ENCODE measurements at places on chromosomes 11 and 22.

- no peak for DNase-seq
Measured at GRCh38 chr22:44738347-44738715, 14.0 kb upstream of the ARHGAP8 start.

DNA sequence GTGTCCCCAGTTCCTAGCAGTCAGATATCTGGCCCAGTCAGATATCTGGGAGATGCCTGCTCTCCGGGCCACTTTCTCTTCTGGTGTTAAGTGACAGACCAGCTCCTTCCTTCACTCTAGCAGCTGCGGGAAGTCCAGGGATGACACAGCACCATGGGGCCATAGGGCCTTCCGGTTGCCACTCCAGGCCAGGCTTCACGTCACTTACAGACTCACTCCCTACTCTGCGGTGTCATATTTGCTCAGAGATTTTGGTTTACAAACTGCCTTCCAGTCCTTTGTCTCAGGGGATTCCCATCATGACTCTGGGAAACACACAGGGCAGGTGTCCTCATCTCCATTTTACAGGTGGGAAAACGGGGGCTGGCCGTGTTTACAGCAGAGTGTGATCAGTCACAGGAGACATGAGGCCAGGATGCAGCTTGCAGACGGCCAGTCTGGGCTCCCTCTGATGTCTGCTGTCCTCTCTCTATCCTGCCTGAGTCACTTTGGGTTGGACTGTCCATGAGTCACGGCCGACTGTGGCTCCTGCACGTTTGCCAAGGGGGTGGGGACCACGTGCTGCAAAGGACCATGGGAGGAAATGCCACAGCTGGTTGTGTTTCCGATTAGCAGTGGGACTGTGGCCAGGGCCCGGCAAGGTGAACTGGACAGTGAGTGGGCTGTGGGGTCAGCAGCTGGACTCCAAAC, 8.2 kb upstream of the TBC1D22A start:
- no peak for DNase-seq

- no peak for DNase-seq
Measured at GRCh38 chr11:73671701-73672100, 25.3 kb downstream of the PLEKHB1 start.

- no peak for DNase-seq
Measured at GRCh38 chr11:131471976-131472375, 101.6 kb downstream of the NTM start.

- DNase-seq, result no peak
Measured at GRCh38 chr22:28244757-28245156, 325.7 kb upstream of the PITPNB start.

GRCh38 chr11:77479746-77480352, 6.0 kb upstream of the PAK1 start:
- DNase-seq, result no peak

DNA sequence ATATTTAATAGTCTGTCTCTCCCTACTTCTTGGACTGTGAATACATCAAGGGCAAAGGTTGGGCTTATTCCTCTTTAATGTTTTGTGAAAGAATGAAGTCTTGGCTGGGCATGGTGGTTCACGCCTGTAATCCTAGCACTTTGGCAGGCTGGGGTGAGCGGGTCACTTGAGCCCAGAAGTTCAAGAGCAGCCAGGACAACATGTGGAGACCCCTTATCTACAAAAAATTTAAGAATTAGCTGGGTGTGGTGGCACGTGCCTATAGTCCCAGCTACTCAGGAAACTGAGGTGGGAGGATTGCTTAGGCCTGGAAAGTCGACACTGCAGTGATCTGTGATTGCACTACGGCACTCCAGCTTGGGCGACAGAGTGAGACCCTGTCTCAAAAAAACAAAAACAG, 20.2 kb downstream of the RNF121 start:
- no peak for DNase-seq

DNA sequence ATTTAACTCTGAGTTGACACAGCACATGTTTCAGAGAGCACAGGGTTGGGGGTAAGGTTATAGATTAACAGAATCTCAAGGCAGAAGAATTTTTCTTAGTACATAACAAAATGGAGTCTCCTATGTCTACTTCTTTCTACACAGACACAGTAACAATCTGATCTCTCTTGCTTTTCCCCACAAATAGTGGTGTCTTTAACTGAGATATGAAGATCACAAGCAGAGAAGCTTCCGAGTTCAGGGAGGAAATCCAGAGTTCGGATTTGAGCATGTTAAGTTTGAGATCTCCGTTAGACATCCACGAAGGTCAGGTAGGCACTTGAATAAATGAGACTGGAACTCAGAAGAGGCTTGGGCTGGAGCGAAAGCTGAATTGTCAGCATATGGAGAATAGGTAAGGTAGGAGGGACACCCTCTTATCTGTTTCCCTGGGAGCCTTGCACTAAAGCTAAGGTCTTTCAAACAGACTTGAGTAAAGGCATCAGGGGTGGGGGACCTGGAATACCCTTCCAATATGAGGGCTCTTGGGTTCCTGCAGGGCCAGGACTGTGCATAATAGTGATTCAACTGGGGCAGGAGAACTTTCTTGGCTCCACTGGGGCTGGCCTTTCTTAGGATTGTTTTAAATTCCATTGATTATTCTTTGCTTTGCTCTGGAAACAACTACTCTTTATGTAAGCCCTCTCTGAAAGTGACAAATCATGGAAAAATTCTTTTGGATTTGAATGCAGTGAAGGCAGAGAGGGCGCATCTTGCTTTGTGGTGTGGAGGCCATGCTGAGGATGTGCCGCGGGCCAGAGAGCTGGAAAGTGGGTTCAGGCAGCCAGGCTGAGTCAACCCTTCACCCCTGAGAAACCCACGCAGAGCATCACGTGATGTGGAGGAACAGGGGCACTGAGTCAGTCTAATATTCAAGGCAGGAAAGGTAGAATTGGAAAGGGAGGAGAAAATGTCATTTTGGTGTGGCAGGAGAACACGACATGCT, 62.7 kb upstream of the AMPD3 start:
- no peak for DNase-seq

DNA sequence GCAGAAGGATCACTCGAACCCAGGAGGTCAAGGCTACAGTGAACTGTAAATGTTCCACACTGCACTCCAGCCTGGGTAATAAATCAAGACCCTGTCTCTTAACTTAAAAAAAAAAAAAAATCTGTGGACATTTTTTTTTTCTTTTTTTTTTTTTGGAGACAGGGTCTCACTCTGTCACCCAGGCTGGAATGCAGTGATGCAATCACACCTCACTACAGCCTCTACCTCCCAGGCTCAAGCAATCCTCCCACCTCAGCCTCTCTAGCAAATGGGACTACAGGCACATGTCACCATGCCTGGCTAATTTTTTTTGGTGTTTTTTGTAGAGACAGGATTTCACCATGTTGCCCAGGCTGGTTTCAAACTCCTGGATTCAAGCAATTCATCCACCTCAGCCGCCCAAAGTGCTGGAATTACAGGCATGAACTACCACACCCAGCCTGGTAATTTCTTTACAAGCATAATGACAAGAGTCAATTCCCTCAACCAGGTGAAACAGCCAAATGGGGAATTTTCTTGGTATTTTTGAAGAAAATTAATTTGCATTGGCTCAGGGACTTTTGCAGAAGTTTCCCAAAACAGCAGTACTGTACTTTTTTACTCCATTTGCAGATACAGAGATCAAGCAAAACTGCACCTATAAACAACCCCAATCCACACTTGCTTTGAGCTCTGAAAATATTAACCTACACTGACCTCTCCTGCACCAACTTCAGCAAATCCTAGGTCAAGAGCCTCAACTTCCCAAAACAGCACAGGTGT, 44.0 kb downstream of the MRTFA start:
- DNase-seq, result no peak

GRCh38 chr22:20636945-20637344, 129.5 kb downstream of the MED15 start:
- no peak for DNase-seq

GRCh38 chr11:3161309-3161708, 3.8 kb downstream of the OSBPL5 start:
- no peak for DNase-seq

DNA sequence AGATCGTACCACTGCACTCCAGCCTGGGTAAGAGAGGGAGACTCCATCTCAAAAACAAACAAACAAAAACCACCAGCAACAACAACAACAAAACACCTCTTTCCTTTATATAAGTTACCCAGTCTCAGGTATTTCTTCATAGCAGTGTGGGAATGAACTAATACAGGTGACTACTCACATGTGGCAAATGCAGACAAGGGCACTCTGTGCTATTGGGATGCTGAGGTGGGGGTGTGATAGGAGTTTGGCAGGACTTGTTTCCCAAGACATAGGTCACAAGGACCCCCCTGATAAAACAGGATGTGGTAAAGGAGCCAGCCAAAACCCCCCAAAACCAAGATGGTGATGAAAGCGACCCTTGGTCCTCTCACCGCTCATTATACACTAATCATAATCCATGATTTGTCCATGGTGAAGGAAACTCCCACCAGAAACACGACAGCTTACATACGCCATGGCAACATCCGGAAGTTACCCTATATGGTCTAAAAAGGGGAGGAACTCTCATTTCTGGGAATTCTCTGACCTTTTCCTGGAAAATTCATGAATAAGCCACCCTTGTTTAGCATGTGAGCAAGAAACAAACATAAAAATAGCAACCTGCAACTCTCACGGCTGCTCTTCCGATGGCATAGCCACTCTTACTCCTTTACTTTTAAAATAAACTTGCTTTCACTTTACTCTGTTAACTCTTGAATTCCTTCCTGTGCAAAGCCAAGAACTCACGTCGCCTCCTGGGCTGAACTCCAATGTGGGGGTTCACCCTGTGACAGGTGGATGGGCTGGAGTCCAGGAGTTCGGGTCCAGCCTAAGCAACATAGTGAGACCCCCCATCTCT, 18.8 kb upstream of the INCENP start:
- no peak for DNase-seq

GRCh38 chr11:120126620-120127019, 11.3 kb downstream of the TRIM29 start:
- no peak for DNase-seq

GRCh38 chr11:10697323-10697620, 3.7 kb upstream of the IRAG1 start:
- no peak for DNase-seq

DNA sequence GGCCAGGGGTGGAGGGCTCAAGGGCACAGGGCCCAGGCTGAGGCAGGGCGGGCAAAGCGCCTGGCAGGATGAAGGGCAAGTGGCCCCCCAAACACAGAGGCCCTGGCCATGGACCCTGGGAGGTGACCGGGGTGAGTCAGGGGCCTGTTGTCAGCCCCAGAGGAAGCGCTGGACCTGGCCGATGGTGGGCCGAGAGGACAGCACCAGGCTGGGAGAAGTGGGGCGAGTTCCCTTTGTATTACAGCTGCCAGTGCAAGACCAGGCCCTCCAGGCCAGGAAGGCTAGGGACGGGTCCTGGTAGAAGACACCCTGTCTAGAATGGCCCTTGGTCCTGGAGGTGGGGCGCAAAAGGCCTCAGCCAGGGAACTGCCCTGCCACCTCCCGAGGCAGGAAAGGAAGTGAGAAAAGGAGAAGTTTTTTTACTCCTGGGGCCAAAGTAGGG, 12.8 kb downstream of the CXCR5 start:
- no peak for DNase-seq

DNA sequence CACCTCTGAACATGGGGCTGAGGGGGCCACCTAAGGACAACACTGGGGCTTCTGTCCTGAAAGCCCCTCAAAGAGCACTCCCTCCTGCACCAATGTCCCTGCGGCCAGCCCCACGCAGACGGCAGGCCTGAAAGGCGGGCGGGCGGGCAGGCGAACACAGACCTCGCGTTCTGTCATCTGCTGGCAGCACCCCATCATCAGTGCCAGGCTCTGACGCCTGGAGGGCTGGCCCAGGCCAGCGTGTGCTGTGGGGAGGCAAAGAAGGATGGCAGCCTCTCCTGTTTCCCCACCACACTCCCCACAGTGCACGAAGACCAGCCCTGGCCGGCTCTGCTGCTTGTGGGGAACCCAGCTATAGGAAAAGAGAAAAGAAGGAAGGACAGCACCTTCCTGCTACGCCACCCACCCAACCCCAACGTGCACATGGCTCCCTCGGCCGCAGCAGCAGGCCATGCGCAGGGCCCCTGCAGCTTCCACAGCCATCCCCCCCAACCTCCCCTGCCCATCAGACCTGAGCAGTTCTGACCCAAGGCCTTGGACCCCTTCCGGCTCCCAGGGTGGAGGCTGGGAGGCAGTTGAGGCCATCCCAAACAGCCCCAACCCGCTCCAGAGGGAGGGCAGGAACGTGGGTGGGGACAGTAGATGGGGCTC, 3.5 kb downstream of the SBF1 start:
- no peak for DNase-seq

DNA sequence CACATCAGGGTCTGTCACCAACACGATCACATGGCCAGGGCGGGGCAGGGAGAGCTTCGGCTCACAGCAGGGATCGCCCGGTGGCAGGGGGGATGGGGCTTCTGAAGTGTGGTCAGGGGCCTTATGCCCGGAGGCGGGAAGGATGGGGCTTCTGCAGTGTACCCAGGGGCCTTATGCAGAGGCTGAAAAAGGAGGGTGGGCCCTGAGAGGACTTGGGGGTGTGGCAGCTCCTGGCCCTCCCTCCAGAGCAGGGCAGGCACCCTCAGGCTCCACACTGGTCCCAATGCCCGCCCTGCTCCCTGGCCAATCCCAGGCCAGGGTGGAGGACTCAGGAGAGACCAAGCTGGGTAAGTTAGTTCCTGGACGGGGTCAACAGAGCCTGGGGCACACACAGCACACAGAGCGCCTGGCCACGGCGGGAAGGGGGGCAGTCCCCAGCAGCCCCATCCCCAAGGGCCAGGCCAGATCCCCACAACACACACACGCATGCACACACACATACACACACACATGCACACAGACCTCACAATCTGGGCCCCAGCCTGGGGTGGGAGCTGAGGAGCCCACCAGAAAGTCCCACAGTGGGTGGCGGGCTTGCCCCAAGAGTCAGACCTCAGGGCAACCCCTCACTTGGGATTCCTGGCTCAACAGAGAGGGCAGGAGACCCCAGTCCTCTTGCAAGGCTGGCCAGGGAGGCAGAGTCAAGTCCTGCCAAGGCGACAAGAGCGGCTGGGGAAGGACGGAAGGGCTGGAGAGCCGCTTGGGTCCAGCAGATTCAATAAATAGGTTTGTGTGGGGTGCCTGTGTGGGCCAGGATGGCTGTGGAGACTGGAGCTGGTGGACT, 1.1 kb upstream of the CEND1 start:
- DNase-seq, result no peak

DNA sequence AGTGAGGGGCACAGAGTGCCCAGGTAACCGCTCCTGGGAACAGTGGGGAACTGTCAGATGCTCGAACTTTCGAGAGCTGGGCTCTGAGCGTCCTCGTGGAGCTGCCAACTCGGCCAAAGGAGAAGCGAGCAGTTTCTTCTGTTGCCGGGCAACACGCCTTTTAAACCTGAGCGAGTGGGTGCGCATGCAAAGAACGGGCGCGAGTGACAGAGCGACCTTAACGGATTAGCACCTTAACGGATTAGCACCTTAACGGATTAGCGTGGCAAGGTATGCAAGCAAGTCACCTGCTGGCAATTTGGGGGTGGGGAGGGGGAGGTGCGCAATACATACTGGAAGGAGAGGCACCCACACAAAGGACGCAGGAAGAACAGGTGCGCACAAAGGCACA, 61.8 kb upstream of the PRODH start:
- no peak for DNase-seq

GRCh38 chr11:28026634-28027290, 81.2 kb downstream of the KIF18A start:
- no peak for DNase-seq

Measured in activated T-helper 1 cell treated with Interleukin-2 at 50 U/mL for 16 hours (primary cell).